ENCODE measurements at places on chromosomes 7 and 10.

GRCh38 chr7:130554481-130554880 lies 62.6 kb downstream of the MEST start:
- no peak for DNase-seq

DNA sequence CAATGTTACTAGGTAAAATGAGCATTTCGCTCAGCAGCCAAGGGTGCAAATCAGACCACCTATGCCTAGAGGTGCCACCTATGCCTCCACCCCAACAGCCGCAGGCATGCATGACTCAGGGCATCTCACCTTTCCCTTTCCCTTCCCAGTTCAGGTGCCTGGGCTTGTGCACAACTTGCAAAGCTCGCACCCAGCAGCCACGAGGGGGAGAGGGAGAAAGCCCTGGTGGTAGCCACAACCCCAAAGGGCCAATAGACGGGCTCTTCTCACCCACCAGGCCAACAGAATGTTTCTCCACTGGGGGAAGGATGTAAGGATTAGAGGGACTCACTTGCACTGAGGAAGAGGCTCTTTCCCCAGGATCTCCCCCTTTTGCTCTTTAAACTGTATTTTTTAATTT lies 462.3 kb upstream of the PCDH15 start:
- DNase-seq: peak; percentile 25

DNA sequence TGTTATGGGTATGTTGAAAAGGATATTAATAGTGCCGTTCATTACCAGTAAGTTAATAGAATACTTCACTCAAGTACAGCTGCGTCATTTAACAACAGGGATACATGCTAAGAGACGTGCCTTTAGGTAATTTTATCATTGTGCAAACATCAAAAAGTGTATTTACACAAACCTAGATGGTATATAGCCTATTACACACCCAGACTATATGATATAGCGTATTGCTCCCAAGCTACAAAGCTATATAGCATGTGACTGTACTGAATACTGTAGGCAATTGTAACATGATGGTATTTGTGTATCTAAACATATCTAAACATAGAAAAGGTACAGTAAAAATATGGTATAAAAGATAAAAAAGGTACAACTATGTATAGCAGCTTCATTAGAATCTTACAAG lies 11.1 kb upstream of the PRKG1 start:
- no peak for DNase-seq

GRCh38 chr10:110498982-110499795 lies 1.5 kb downstream of the DUSP5 start:
- DNase-seq: no peak

- DNase-seq: no peak
Observed at GRCh38 chr10:93766918-93767317, 9.2 kb downstream of the LGI1 start.

GRCh38 chr10:108545921-108546320 lies 1377.4 kb downstream of the XPNPEP1 start:
- DNase-seq: no peak

DNA sequence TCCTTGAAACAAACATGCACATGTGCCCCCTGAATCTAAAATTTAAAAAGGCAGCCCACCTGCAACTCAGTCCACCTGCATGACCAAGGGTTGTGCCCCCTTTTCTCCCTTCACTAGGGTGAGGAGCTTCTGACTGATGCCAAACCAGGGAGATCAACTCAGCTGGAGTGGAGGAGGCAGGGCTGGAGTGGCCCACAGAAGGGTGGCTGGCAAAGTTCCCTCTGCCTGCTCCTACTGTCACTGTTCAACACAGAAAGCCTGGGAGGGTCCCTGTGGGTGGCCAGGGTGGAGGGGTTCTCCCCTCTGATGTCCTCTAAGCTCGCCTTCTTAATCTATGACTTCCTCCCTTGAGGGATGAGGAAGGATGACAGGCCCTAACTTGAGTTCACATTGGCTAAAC lies 55.7 kb upstream of the ANTXRL start:
- no peak for DNase-seq

DNA sequence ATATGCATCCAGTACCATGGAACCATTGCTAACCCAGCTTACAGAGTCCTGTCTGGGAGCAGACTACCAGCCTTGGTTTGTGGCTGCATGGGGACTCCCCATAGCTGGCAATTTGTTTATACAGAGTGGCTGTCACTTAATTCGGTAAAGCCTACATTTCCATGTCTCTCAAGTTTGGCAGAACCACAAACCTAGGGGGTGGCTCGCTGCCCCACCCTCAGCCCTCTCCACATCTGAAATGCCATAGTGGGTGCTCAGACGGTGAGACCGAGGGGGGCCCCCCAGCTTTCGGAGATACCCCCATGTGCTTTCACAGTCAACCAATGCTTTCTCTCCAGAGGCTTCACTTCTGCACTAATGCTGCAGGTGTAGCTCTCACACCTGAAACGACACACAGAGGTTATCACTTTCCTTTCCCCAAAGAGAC lies 75.5 kb upstream of the KAT6B start:
- DNase-seq: no peak

GRCh38 chr10:29255104-29255503 lies 33.8 kb upstream of the LYZL1 start:
- DNase-seq: no peak

DNA sequence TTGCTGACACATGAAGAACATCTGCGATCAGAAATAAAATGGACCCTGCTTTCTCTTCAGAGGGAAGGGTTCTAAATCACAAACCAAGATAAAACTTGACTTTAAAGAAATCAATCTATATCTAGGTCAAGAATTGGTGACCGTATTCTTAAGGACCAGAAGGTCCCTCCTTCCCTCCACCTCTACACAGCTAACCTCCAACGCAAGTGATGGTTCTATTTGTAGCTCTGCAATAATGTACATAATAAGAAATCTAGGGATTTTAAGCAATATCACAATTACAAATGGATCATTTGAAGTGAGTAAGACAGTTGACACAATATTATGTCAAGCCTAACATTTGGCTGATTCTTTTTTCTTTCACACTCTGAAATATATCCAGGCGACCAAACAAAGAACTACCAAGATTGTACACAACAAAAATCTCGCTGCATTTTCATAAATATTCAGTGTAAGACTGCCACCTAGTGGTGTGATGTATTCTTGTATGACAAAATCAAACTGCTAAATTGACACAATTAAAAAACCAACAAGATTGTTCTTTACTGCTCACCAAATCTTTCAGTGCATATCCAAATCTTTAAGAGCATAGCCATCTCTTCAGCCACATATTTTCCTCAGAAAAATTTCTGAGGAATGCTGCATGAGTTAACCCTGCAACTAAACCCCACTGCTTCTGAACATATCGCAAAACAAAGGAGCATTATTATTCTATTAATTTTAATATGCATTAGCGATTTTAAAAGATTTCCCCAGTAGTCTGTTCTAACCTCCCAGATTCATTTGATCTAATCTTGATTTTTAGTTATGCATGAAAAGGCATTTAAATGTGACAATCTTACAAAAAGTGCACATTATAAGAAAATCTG lies 44.5 kb downstream of the ICA1 start:
- DNase-seq: peak; percentile 63

DNA sequence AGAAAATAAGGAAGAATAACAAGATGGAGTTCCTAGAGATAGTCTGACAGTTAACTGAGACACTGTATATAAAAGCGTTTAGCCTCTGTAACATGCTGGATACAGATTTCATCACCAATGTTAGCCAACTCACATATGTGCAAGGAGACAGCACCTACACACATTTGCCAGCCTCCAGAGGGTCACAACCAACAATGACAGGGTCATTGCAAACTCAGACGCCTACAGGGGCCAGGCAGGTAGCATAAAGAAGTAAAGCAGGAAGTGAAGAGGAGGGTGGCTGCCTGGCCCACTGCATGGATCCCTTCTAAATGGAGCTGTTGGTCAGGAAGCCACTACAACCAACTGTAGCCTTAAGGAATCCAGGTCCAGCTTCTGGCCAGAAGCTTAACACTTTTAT lies 50.4 kb downstream of the NRAP start:
- no peak for DNase-seq

DNA sequence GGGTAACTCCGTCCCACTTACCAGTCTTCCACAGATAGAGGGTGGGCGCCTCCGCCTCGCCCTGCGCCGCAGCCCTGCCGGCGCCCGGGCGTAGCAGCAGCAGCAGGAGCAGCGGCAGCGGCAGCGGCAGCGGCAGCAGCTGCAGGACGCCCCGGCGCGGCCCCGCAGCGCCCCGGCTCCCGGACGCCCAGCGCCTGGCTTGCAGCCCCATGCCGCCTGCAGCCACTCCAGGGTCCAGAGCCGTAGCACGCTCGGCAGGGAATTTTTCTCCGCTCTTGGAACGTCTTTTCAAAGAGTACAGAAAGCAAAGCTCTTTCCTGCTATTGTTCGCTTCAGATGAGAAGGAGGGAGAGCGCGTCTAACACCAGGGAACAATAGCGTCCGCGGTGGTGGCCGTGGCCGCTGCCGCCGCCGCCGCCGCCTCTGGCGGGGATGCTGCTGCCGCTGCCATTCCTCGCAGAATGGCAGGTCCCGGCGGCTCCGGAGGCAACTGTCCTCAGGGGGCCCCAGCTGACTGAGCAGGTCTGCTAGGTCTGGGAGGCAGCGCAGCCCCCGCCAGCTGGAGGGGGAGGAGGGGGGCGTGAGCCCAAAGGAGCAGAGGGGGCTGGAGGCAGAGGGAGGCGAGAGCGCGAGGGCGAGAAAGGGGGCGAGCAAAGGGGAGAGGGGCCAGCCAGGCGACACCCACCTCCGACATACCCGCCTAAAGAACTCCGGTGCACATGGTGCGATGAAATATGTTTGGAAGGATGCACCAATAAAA lies at the start of gene THSD7A:
Gene THSD7A (minus strand): TSS at position 463 of the 760 bp plus-strand sequence. CDS start 252 bp downstream, at position 211.
- peak; percentile 85 for DNase-seq

DNA sequence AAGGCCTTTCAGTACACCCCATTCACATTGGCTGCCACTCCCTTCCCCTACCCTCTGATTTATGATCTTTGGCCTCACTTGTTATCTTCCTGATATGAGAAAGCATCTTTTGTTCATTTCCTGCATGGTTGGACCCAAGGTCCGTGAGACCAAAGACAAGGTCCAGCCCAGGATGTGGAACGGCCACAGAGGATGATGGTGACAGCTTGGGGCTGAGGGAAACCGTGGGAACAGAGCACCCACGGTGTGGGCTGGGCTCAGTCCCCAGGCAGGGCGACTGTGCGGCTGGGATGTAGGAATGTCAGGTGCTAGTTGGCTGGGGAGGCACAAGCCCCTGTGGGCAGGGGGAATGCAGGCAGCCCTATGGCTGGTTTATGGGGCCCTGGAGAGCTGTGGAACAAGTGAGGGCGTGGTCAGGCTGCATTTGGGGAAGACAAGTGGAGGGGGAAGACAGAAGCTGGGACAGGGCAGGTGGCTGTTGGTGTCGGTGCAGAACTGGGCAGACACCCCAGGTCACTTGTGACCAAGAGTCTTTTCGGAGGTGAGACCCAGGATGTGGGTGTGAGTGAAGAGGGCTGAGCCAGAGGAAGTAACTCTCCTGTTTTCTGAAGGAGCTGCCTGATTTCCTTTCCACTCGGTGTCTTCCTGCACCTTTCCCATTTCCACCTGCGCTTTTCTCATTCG lies 51.7 kb upstream of the IGFBP3 start:
- no peak for DNase-seq

- DNase-seq: peak; percentile 18
Observed at GRCh38 chr7:116258734-116259133, 48.4 kb downstream of the TES start.

DNA sequence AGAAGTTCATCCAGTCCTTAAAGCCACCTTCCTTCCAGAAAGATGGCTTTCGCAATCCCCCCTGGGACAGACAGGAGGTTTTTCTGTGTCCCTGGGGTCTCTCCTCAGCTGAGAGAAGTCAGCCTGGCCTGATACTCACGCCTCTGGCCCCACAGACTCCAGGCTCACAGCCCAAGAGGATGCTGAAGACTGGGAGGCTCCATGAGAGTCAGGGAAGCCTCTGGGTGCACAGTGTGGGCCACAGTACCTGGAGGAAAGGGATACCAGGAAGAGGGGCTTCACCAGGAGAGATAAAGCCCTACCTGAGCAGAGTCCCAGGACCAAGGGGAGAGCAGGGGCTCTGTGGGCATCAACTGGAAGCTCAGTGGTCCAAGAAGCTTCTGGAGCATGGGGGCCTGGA lies 324.4 kb downstream of the GRID1 start:
- no peak for DNase-seq

- no peak for DNase-seq
Observed at GRCh38 chr7:27158436-27159265, 2.2 kb upstream of the HOXA7 start.

DNA sequence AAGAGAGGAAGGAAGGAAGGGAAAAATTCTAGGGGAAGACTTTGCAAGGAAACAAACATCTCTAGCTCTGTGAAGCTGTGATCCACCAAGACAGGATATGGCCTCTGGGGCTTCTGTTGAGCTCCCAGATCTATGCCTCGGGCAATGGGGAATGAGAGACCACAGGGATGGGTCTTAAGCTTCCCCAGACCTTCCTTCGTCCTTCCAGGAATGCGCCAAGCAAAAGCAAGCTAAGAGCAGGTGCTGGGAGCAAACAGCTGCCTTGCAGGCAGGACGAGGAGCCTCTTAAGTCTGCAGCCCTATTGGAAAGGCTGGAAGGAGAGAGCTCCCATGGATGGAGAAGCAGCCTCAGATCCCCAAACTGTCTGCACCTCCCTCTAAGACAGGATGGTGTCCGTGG lies 21.9 kb upstream of the ELN start:
- no peak for DNase-seq

GRCh38 chr7:22677680-22678079 lies 49.3 kb upstream of the IL6 start:
- no peak for DNase-seq

DNA sequence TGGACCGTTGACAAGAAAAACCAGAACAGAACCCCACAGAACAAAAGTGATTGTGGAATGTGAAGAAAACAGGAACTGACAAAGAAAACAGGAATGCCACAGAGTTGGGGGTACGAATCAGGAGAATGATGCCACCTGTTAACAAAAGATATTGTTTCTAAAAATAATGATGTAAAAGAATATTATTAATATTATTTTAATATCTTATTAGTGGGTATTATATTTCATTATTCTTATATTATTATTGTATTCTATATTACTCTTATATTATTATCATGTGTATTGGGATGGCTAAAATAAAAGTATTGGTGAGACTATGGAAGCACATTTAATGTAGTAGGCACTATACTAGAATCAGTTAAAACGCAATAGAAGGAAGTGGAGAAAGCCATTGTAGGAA lies 659.0 kb upstream of the PCDH15 start:
- DNase-seq: no peak

DNA sequence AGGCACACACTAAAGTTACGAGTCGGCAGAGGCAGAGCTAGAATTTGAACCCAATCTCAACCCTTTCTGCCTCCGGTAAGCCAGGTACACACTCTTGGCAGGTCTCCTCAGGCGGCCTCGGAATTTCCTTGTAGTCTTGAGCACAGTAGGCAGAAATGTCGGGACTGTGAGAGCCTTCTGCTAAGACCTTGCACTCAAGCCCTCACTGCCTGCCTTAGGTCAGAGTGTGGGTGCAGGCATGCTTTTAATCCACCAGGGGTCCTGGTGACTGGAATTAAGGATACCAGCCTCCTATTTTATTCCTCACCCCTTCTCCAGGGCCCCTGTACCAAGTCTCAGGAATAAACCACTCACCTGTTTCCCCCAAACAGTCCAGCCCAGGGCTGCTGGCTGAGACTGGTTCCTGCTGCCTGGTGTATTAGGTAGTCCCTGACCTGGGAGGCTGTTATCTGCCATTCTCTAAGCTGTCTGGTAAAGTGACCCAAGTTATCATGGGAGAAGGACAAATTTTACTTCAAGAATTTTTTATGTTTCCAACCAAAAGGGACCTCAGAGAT lies 855 bp downstream of the ATP6V1F start:
- peak; percentile 66 for DNase-seq

- DNase-seq: no peak
Observed at GRCh38 chr10:8211631-8212030, 157.1 kb downstream of the GATA3 start.
